Caco-2 (cell line): ENCODE measurements at places on chromosomes 7 and 10. TPM values are rescaled to one million over a fixed set of nuclear protein-coding genes. Genes with fewer than 3 reads are reported as not detected.
A peak's percentile ranks its signal among the peaks of the same experiment; 100 is the strongest.

Gene PPP1R9A
- 37.2 and 37.4 TPM in 2 replicates for total RNA-seq

DNA sequence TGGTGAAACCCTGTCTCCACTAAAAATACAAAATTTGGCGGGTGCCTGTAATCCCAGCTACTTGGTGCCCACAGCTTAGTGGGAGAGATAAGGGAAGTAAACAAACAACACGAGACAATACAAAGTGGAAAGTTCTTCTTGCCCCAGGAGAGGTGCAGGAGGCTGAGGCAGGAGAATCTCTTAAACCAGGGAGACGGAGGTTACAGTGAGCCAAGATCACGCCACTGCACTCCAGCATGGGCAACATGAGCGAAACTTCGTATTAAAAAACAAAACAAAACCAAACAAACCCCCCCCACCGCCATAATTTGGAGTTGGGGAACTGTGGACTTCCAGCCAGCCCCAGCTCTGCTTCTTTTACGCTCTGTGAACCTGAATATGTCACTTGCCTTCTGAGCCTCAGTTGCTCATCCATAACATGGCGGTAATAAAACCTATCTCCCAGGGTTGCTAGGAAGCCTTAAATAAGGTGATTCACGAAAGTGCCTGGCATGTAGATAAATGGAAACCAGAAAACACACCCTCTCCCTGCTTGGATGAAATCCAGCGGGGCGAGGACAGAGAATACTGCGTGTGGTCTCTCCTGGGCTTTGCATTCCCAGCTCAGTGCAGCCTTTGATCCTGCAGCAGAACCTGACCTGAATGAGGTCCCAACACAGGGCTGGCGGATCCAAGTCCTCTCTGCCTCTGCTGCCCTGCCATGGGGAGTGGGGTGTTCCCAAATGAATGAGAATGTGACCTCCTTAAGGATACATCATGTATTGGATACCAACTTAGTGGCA is 10.2 kb downstream of the MLXIPL start:
- DNase-seq = no peak

Gene OLAH
- total RNA-seq = not detected in 2 replicates

Gene CALHM1
- total RNA-seq = not detected in 2 replicates

- peak; percentile 56 for DNase-seq
Measured at GRCh38 chr7:2104107-2104710, 128.5 kb downstream of the MAD1L1 start.

DNA sequence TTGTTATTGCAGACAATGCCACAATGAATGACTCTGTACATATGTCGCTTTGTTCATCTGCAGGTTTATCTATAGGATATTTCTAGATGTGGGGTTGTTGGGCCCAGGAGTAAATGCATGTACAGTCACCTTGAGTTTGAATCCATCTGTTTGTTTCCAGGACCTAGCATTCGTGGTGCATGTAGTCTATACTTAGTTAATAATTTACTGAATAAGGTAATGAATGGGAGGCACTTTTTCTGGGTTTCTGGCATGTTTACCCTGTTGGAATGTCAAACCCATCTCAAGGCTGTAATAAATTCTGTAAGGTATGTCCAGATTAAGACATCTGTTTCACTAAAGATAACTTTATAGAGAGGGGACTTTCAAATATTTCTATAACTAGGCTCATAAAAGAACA is 23.5 kb downstream of the HECTD2 start:
- no peak for DNase-seq

Gene HMX3
- not detected in 2 replicates for total RNA-seq

- DNase-seq = no peak
Measured at GRCh38 chr10:84360637-84361365, 32.4 kb downstream of the CCSER2 start.

GRCh38 chr10:13739183-13739582 is 152.4 kb downstream of the PRPF18 start:
- peak; percentile 9 for DNase-seq

DNA sequence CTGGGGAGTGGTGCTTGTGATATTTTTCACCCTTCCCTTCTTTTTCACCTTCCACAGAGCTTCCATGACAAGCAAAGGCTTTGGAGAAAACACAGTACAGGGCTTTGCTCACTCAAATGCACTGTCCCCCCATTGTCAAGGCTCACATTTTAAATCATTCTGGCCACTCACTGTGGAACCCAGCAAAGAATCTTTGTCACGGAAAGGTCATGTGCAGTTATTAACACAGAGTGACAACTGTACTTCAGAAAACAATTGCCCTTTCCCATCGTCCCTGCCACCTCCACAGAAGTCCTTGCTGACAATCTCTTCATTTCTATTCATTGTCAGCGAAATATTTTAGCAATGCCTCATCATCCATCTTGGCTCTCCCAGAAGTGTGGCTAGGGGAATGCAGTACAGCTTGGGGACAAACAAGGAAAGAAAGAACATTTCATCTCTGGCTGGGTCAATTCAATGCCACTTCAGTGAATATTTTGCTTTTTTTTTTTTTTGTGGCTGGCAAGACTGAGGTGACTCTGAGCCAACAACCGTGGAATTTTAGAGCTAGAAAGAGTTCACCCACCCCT is 851.0 kb downstream of the KCNMA1 start:
- DNase-seq = no peak

GRCh38 chr10:110491346-110491745 is 6.4 kb upstream of the DUSP5 start:
- DNase-seq = no peak

DNA sequence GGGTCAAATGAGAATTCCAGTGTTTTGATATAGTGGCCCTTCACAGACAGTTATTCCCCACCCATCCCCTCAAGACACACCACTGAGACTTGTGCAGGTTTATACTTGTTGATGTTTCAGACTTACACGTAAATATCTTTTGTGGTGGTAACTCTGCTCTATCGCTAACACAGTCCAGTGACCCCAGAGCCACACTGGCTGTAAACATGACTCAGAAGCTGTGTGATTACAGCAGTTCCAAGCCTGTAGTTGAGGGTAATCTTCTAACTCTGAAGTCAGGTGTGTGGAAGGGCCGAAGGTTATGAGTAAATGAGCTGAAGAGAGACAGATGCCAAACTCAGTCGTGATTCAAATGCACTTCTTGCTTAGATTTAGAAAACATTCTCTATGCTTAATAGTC is 19.4 kb downstream of the NOBOX start:
- DNase-seq = peak; percentile 51

DNA sequence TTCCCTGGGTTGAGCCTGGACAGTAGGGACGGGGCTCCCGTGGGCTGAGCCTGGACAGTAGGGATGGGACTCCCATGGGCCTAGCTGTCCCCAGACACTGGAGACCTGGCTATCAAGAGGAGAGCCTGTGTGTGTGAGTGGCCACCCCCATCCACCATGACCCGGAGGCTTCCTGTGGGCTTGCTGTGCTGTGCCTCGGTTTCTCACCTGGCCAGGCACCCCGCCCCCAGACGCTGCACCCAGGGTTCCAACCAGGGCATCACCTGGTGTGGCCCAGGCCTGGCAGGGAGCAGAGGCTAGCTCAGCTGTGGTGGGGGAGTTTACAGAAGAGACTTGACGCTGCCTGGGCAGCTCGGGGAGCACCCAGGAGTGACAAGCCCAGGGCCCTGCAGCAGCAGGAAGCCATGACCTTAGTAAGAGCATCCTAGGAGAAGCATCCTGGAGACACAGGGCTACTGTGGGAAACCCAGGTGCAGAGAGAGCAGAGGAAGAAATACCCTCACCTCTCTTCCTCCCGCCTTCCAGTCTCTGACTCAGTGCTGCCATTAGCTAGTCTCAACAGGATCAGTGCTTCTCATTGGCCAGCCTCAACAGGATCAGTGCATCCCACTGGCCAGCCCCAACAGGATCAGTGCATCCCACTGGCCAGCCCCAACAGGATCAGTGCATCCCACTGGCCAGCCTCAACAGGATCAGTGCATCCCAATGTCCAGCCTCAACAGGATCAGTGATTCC is 61.0 kb downstream of the PDGFA start:
- DNase-seq = no peak

GRCh38 chr7:24808518-24808917 is 51.3 kb upstream of the GSDME start:
- no peak for DNase-seq

DNA sequence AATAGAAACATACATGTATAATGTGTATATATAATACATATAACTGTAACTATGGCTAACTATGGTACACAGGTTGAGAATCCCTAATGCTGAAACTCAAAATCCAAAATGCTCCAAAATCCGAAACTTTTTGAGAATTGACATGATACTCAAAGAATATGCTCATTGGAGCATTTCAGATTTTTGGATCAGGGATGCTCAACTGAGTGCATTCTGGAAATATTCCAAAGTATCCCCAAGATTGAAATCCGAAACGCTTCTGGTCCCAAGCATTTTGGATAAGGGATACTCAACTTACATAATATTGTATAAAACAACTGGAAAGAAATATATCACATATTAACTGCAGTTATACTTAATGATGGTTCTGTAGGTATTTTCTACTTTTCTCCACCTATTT is 94.2 kb upstream of the ASAH2 start:
- DNase-seq = no peak

GRCh38 chr7:101594790-101595189 is 34.3 kb downstream of the MYL10 start:
- DNase-seq = no peak

Gene TCAF2
- total RNA-seq = 0.05 TPM in 1 of 2 replicates, not detected in the other

- no peak for DNase-seq
Measured at GRCh38 chr7:114929570-114929969, 7.7 kb downstream of the MDFIC start.

Gene HOXA3
- total RNA-seq = 19.9 and 22.6 TPM in 2 replicates

DNA sequence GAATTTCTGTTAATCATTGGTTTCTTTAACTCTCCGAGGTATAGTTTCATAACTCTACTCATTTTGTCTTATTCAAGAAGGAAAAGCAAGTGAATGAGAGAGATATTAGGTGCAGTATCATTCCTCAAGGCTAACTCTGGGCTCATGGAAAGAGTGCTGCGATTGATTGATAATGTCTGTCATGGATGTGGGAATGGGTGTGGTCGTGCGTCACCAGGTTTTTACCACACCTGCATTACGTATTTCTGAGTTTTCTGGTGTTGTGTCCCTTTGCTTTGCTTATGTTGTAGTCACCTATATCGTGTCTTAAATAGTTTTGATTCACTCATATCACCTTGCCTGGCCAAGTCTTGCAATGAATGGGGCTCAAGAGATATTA is 44.9 kb upstream of the ZNF438 start:
- DNase-seq = no peak

Gene BTBD16
- total RNA-seq = not detected in 2 replicates

Gene MPP7
- 72.0 and 79.4 TPM in 2 replicates for total RNA-seq

GRCh38 chr7:140022582-140023211 is 40.1 kb downstream of the PARP12 start:
- DNase-seq = no peak

DNA sequence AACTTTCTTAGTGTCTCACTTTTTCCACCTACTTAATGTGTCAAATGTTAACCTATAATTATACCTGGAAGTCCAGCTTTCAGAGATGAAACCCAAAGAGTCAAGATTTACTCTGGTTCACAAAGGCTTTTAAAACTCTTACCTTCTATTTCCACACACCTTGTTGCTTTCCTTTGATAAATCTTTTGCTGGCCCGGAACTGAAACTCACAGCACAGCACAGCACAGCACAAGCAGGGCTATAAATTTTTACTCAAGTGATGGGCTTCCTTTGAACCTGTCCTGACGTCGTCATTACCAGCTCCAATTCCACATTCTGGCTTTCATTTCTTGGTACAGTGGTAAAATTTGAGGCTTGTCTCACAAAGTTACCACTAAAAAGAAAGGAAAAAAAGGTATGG is 861.0 kb downstream of the SORCS3 start:
- no peak for DNase-seq

Gene CYP26A1
- total RNA-seq = 0.82 and 0.93 TPM in 2 replicates

GRCh38 chr7:138352570-138353461 is 107.2 kb upstream of the TRIM24 start:
- DNase-seq = no peak

Gene AKR1C4
- total RNA-seq = 0.25 and 0.28 TPM in 2 replicates

DNA sequence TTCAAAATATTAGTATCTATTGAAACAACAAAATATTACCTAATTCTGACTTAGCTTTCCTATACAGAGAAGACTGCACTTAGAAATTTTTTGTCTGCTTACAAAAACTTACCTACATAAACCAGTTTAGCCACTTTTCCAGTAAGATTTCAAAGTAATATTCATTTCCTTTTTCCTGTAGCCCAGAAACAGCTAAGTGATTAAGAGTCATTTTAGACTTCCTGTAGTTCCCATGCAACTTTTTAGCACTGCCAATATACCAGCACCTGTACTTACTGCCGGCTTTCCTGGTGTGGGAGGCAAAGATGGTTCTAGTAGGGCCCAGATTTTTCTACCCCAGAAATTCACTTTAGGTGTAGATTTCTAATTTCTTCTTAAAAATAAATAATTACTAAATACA is 21.8 kb downstream of the NT5C2 start:
- DNase-seq = no peak

GRCh38 chr10:68192113-68192512 is 39.8 kb downstream of the ATOH7 start:
- no peak for DNase-seq

Gene CAV2
- total RNA-seq = 17.6 and 18.1 TPM in 2 replicates

DNA sequence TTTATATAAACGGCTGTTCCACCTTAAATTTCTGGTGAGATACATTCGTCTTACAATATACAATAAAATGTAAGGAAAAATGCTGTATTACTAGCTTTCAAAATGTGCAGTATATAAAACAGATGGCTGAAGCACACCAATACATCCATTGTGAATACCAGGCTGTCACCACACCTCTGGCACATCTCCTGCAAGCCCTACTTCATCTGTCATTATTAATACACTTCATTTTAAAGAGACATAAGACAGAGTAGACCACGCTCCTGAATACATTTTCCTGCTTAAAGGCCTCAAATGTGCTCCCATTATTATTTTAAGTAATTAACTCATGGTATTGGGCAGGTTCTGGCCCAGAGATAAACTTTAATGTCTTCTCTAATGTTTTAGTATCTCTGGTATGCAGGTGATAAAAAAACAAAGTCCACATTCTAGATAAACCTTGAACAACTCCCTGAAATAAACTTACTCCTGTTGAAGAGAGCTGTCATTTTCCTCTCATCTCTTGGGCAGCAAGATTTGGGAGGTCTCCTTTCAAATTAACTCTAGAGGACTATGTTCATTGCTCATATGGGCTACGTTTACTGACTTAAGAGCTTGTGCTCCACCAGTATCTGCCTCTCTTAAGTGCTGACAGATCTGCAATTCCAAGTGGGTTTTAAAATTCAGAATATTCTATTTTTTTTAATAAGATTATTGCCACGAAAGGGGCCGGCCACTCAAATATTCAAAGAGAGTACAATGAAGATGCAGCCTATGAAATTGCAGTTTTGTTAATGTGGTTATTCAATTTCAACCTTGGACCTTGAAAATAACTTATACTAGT is 396.5 kb upstream of the SEMA3D start:
- DNase-seq = no peak

DNA sequence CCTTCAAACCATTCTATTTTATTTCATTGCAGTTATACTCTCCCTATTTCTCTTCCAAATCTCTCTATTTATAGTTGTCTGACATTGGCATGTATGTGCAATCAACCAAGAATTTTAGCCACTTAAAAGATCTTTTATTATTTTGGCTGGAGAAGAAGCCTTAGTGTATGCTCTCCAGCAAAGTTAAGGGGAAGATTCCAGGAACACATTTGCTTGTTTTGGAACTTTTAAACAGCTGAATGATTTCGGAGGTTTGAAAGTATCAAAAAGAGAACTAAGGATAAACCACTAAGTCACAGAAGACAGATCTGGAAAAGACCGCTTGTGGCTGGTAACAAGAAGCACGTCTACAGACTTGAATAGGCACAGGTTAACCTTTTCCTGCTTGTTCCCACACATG is 182.2 kb upstream of the FZD1 start:
- no peak for DNase-seq

Gene CARD11
- 4.4 and 5.4 TPM in 2 replicates for total RNA-seq
